ENCODE measurements at places on chromosomes 6 and 20.
A peak's percentile ranks its signal among the peaks of the same experiment; 100 is the strongest.

DNA sequence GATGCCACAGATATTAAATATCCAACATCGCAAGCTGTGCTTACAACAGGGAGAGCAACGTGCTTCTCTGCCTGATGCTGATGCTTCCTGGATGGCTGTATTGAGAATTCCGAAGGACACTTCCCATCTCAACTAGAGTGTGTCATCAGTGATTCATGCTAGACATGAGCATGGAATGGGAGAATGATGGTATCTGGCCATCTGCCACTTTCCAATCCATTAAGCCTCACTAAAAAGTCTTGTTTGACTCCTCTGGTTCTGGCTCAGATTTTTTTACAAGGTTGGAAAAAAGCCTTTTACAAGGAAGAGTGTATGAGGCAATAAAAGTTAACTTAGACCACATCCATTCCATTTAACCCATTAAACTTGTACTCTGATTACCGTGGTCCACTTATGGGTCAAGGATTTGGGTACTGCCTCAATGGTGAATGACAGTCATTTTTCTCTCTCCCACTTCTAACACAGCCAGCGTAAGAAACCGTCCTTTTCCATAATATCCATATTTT, 265.3 kb downstream of the UST start:
- no peak for DNase-seq

GRCh38 chr6:161066511-161066910, 74.9 kb downstream of the MAP3K4 start:
- DNase-seq: no peak

GRCh38 chr6:148704400-148705246, 42.2 kb upstream of the UST start:
- no peak for DNase-seq

DNA sequence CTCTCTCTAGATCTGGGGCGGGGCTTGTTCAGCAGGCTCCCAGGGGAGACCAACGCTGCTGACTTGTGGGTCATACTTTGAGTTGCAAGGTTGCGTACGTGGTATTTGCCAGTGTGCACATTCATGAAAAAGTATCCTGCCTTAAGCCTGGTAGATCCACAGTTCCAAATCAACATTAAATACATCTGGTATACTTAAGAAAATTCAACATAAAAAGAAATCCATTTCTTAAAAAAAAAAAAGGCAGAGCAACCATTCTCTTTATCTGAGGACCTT, 81.4 kb downstream of the SLC22A3 start:
- no peak for DNase-seq

DNA sequence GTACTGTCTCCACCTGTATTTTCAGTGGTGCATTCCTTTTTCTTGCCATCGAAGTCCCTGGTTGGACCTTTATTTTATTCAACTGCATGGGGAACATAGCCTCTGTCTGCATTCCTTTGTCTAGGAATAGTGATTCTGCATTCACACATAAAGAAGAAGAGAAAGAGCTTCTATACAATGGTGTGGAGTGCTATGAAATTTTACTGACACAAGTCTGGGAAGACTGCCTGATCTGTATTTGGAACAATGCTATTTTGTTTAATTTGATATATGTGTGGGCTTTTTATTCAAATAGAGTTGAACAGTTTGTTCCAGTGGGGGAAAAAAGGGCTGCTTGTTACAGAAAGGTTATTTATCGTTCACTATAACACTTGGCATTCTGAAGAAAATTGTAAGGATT, 375.7 kb upstream of the POU3F2 start:
- peak; percentile 95 for DNase-seq
